ENCODE measurements at places on chromosomes 13 and 19.

DNA sequence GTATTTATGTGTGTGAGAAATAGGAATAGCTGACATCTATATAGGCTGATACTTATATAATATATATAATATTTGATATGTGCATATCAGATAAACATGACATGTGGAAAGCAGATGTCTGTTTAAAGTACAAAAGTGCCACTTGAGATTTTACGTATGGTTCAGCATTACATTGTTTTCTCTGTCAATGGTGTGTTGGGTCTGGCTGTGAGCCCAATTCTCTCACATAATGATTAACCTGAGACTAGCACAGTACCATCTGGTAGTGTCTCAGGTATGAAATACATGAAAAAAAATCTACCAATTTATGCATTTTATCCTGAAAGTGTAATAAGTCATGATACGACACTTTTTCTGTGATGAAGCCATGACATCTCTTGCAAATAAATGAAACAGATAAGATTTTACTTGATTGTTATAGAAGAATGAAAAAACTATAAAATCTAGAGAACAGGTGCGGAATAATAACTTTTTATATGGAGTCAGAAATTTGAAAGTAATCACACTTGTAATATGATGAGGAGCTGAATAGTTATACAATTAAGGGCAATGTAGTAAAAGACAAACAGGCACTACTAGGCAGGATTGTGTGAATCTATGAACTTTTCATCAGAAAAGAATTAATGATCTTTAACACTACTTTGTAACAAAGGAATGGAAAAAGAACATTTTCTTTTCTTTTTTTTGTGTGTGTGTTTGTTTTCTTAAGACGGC lies 1405.0 kb downstream of the OLFM4 start:
- no peak for DNase-seq

DNA sequence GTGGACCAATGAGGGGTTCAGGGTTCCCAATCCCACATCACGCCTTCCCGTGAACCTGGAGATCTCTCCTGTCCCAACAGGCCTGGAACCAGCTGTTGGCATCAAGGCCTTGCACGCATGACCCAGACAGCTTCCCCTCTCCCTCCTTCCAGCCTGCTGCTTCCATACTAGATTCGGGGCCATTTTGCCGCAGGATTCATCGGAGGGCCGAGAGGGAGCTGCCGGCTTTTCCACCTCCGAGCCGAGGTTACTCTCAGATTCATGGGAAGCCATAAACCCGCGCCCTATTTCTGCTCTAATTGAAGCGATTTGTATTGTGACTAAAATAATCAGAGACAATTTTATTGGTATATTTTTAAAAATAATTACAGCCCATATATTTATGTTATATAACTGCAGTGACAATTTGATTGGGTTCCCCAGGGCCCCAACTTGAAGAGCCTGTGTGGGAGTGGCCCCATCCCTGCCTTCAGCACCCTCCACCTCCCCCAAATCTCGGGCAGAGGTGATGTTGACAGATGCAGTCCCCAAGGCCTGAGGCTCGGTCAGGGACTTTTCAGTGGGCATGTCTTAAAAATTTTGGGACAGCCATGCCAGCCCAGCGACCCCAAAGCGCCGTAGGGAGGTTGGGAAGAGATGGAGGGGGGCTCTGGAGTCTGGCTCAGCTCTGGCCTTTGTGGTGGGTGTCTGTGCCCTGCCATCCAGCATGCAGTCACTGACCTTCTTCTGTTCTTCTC lies 30.8 kb upstream of the PEPD start:
- no peak for DNase-seq

- DNase-seq = peak; percentile 64
These were observed 52.0 kb downstream of the NWD1 start for GRCh38 chr19:16771618-16772017.

DNA sequence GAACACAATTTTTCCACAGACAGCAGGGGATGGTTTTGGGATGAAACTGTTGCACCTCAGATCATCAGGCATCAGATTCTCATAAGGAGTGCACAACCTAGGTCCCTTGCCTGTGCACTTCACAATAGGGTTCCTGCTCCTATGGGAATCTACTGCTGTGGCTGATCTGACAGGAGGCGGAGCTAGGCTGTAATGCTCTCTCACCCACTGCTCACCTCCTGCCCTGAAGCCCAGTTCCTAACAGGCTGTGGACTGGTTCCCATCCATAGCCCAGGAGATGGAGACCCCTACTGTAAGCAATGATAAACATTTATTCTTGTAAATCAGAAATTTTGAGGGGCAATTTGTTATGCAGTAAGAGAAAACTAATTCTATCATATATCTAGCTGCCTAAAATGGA lies 1234.7 kb downstream of the SLITRK1 start:
- DNase-seq = no peak

GRCh38 chr19:27868007-27868406 lies 1344.9 kb downstream of the UQCRFS1 start:
- DNase-seq = no peak

DNA sequence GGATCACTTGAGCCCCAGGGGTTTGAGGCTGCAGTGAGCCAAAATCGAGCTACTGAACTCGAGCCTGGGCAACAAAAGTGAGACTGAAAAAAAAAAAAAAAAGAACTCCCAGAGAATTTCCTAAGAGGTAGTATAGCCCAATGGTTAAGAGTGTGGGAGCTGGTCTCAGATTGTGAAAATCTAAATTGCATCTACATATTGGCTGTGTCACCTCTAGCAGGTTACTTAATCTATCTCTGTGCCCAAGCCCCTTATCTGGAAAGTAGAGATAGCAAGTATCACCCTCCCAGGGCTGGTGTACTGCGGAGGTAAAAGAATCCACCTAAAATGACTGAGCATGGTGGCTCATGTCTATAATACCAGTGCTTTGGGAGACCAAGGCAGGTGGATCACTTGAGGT lies 3.7 kb upstream of the PLAUR start:
- no peak for DNase-seq

GRCh38 chr19:29524201-29524911 lies 1.4 kb upstream of the VSTM2B start:
- DNase-seq = no peak

DNA sequence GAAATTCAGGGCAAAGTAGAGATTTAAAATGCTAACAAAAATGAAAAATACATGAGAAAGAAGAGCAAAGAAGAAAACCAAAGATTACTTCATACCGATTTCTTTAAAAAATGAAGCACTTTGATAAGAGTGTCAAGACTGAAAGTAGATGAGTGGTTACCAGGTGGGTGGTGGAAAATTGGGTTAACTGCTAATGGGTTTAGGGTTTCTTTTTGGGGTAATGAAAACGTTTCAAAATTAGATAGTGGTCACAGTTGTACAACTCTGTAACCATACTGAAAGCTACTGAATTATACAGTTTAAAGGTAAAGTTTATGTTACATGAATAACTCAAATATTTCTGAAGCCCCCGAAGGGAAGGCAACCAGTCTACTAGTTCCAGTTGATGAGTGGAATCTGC lies 179.4 kb downstream of the NDFIP2 start:
- DNase-seq = no peak

DNA sequence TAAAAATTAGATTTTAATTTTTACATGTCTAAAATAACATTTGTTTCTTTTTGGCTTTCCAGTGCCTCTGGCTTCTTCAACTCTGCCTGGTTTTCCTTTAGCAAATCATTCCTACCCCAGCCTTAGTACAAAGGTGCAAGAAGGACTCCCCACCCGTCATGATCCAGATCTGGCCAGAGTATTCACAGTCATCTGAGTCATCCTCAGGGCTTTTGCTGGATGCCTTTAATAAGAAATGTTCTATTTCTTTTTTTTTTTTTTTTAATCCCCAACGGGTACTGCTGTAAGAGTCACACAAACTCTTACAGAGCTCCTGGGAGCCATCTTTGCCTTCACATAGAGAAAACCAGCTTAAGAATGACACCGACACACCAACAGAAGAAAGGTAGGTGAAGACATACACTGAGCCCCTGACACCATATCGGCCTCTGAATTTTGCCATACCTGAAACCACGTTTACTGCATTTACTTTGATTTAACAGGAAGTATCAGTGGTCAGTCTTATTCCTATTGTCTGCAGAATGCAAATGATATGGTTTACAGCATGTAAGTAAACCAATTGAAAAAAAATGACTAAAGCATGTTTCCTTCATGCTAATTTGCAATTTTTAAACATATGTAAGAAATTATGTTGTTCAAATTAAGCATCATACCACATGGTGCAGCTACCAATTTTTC lies 184.4 kb downstream of the NALCN start:
- DNase-seq = no peak

DNA sequence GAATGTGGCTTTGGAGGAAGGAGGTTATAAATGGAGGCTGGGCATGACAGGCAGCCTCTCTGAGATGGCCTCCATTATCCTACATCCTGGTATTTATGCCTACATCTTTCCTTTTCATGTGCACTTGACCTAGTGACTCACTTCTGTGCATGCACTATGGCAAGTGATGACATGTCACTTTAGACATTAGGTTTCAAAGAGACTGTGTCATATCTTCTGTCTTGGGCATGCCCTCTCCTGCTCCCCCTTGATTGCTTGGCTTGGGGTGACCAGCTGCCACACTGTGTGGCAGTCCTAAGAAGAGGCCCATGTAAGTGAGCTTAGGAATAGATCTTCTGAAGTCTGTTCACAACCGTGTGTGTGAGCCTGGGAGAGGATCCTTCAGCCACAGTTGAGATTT lies 472.8 kb downstream of the FGF9 start:
- no peak for DNase-seq

GRCh38 chr19:46191972-46192371 lies 37.6 kb upstream of the IGFL1 start:
- no peak for DNase-seq

DNA sequence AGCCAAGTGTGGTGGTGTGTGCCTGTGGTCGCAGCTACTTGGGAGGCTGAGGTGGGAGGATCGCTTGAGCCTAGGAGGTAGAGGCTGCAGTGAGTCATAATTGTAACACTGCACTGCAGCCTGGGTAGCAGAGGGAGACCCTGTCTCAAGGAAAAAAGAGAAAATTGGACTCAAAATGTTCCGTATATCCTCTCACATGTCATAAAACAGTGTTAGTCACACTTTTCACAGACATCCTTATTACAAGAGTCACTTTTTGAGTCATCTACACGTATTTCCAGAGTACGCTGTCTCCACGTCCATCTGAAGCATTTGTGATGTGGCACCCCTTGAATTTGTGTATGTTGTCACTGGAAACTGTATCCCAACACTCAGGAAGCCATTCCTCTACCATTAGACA lies 133.0 kb downstream of the SIPA1L3 start:
- no peak for DNase-seq

DNA sequence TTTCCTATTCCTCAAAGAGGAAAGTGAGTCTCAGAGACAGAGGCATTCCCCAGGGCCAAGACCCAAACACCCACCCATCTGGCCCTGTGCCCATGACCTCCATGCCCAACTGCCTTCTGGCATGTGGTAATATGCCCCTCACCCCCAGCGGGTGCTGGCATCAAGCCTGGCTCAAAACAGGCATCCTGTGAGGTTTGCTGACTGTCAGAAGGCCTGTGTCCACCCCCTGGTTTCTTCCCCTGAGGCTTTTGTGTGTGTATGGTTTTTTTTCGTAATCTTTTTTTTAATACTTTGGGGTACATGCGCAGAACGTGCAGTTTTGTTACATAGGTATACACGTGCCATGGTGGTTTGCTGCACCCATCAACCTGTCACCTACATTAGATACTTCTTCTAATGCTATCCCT lies 7.6 kb upstream of the KANK2 start:
- no peak for DNase-seq

- no peak for DNase-seq
These were observed 32.5 kb downstream of the MARK4 start for GRCh38 chr19:45283443-45284033.

GRCh38 chr13:56501750-56502149 lies 639.0 kb upstream of the PRR20A start:
- DNase-seq = no peak

DNA sequence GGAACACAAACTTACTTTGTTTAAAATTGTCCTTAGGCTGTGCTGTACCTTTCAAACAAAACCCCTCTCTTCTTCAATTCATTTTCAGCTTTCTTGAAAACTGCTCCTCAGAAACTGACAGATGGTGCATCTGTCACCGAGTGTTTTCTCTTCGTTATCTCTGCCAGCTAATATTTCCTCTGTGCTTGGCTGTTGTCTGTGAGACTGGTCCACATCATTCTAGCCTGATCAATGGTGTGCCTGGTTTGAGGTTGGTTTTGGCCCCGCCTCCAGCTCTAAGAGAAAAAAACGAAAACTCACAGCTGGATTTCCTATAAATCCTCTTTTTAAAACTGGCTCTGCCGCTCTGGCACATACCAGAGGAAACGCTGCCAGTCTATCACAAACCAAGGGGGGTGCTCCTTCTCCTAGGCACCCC lies 79.7 kb downstream of the STARD13 start:
- no peak for DNase-seq

DNA sequence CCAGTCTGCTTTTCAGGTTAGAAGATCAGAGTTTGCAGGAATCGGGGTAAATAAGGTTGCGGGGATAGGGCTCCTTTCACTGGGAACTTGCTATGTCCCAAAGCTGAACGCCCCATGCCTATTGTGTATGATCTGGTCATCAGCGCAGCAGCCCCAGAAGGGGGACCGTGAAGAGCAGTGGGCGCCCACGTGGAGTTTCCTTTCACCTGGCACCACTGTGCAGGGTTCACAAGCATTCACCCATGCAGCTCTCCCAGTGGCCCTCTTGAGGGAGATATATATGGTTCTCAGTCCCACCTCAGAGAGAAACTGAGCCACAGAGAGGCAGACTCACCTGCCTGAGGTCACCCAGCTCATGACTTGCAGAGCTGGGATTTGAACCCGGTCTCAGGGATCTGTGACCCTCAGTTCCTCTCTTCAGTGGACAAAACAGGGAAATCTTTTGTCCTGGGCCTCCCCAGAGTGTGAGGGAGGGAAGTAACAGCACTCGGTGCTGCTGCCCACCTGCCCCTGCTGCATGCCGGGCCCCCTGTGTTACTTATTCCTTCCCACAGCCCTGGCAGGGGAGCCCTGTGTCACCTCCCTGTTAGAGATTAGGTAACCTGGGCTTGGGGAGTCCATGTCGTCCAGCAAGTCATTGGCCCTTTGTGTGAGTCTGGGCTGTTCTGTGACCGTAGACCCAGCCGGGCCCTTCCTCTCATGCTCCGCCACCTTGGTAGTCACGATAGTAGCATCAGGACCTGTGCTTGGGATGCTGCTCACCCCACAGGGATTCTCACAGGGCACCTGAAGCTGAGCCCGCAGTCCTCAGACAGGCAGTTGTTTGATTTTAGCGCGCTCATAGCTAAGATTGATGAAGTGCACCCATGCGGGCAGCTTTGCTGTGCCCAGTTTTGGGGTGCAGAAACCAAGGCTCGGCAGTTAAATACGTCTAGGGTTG lies 27.9 kb downstream of the PPP5C start:
- no peak for DNase-seq

GRCh38 chr19:44603201-44603945 lies 10.0 kb upstream of the IGSF23 start:
- no peak for DNase-seq

- no peak for DNase-seq
These were observed 989 bp downstream of the TMEM145 start for GRCh38 chr19:42313840-42314755.

GRCh38 chr13:98648141-98648540 lies 71.2 kb upstream of the STK24 start:
- DNase-seq = peak; percentile 53

GRCh38 chr19:8101311-8101710 lies 48.1 kb downstream of the FBN3 start:
- no peak for DNase-seq
